ENCODE measurements at places on chromosomes 2 and 18. TPM values are rescaled to one million over a fixed set of nuclear protein-coding genes. Genes with fewer than 3 reads are reported as not detected.

The ADD2 gene
- total RNA-seq, result 1.3 TPM

- H3K27ac ChIP-seq, result no peak overlapping the region
- no peaks in the 10 kb centered on the region for H3K4me1 ChIP-seq
- no peak overlapping the region for H3K4me3 ChIP-seq
- no peaks in the 10 kb centered on the region for H3K36me3 ChIP-seq
- H3K27me3 ChIP-seq, result no peaks in the 10 kb centered on the region
- no peak for DNase-seq
Measured at GRCh38 chr18:2494921-2495320, 76.4 kb downstream of the METTL4 start.

GRCh38 chr2:236823041-236823629, 253.5 kb downstream of the ACKR3 start:
- no peak for DNase-seq
- no peak overlapping the region for H3K4me3 ChIP-seq
- H3K36me3 ChIP-seq, result no peaks in the 10 kb centered on the region
- H3K27me3 ChIP-seq, result no peaks in the 10 kb centered on the region
- no peak overlapping the region for H3K27ac ChIP-seq

- peaks cover 4% of the 10 kb centered on the region for H3K4me1 ChIP-seq
- no peak overlapping the region for H3K4me3 ChIP-seq
- H3K27me3 ChIP-seq, result peaks cover 16% of the 10 kb centered on the region
- no peak for DNase-seq
- no peaks in the 10 kb centered on the region for H3K36me3 ChIP-seq
Measured at GRCh38 chr2:42424033-42424432, 63.0 kb upstream of the COX7A2L start.

- no peak overlapping the region for H3K27ac ChIP-seq
- H3K4me1 ChIP-seq, result no peaks in the 10 kb centered on the region
- H3K36me3 ChIP-seq, result peaks cover 3% of the 10 kb centered on the region
- H3K27me3 ChIP-seq, result no peaks in the 10 kb centered on the region
Measured at GRCh38 chr2:163675388-163675787, 60.4 kb downstream of the FIGN start.

GRCh38 chr18:8952769-8953760, 149.4 kb upstream of the NDUFV2 start:
- peaks cover 20% of the 10 kb centered on the region for H3K4me1 ChIP-seq
- H3K36me3 ChIP-seq, result no peaks in the 10 kb centered on the region
- no peaks in the 10 kb centered on the region for H3K27me3 ChIP-seq
- no peak overlapping the region for H3K27ac ChIP-seq
- H3K4me3 ChIP-seq, result no peak overlapping the region
- DNase-seq, result no peak

GRCh38 chr2:3602553-3603339, 7.8 kb downstream of the COLEC11 start:
- no peak overlapping the region for H3K27ac ChIP-seq
- no peak overlapping the region for H3K4me3 ChIP-seq
- no peaks in the 10 kb centered on the region for H3K36me3 ChIP-seq
- no peaks in the 10 kb centered on the region for H3K4me1 ChIP-seq
- peaks cover 6% of the 10 kb centered on the region for H3K27me3 ChIP-seq
- no peak for DNase-seq

GRCh38 chr2:197315371-197315770, 4.8 kb upstream of the ANKRD44 start:
- no peak overlapping the region for H3K4me3 ChIP-seq
- no peaks in the 10 kb centered on the region for H3K36me3 ChIP-seq
- H3K4me1 ChIP-seq, result peaks cover 10% of the 10 kb centered on the region
- no peak for DNase-seq
- peaks cover 18% of the 10 kb centered on the region for H3K27me3 ChIP-seq
- H3K27ac ChIP-seq, result no peak overlapping the region

GRCh38 chr2:44320832-44321231, 40.5 kb downstream of the PREPL start:
- H3K27ac ChIP-seq, result no peak overlapping the region
- DNase-seq, result no peak
- no peaks in the 10 kb centered on the region for H3K27me3 ChIP-seq
- H3K4me1 ChIP-seq, result no peaks in the 10 kb centered on the region
- peaks cover 48% of the 10 kb centered on the region for H3K36me3 ChIP-seq
- no peak overlapping the region for H3K4me3 ChIP-seq

GRCh38 chr2:208346756-208347155, 59.8 kb upstream of the PTH2R start:
- no peaks in the 10 kb centered on the region for H3K4me1 ChIP-seq
- H3K27ac ChIP-seq, result no peak overlapping the region
- H3K4me3 ChIP-seq, result no peak overlapping the region
- no peaks in the 10 kb centered on the region for H3K27me3 ChIP-seq
- DNase-seq, result no peak
- H3K36me3 ChIP-seq, result peaks cover 44% of the 10 kb centered on the region
